ENCODE measurements at places on chromosomes 3 and 15. TPM values are rescaled to one million over a fixed set of nuclear protein-coding genes. Genes with fewer than 3 reads are reported as not detected.

- peak; percentile 30 for DNase-seq
These were observed 25.5 kb downstream of the FAN1 start for GRCh38 chr15:30929064-30929669.

GRCh38 chr3:26428992-26429391, 193.6 kb upstream of the LRRC3B start:
- no peak for DNase-seq

DNA sequence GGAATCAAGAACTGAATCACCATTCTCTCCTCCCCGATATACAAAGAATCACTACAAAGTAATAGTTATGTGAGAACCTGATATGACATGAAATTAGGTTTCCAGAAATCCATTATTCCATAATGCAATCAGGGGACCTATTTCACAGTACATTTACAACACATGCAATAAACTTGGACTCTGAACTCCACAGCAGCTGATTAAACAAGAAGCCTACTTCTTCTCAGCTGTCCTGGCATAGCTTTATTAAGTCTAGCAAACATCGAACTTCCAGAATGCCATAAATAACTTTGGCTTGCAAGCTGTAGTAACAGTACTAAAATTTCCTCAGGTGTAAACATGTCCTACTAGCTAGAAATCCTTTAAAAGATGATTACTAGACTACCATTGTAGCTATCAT, 17.8 kb downstream of the PDCD10 start:
- peak; percentile 2 for DNase-seq

PIERCE2 gene
- polyA plus RNA-seq = 4.2 TPM

GOLGA8O gene
- polyA plus RNA-seq = not detected

GOLGA6B gene
- polyA plus RNA-seq = not detected

NOX5 gene
- polyA plus RNA-seq = not detected
